ENCODE measurements at places on chromosomes 4 and X. TPM values are rescaled to one million over a fixed set of nuclear protein-coding genes. Genes with fewer than 3 reads are reported as not detected.

Gene UGT2A3
- total RNA-seq, result not detected

Gene ETDB
- not detected for total RNA-seq

Gene RBM46
- 0.34 TPM for total RNA-seq

Gene FREM3
- not detected for total RNA-seq

Gene TBC1D9
- total RNA-seq, result 27.7 TPM

Gene HADH
- 57.0 TPM for total RNA-seq

Gene LRCH2
- under 0.01 TPM for total RNA-seq

Gene MID1
- total RNA-seq, result 13.3 TPM

All from nasal cavity respiratory epithelium epithelial cell of viscerocranial mucosa (primary cell).